CD4-positive, alpha-beta memory T cell (primary cell): ENCODE measurements at places on chromosomes 1 and 21. TPM values are rescaled to one million over a fixed set of nuclear protein-coding genes. Genes with fewer than 3 reads are reported as not detected.

PRMT2 gene
- polyA plus RNA-seq = 348 TPM

OR14K1 gene
- polyA plus RNA-seq = not detected

DENND2D gene
- polyA plus RNA-seq = 125 TPM

DNM3 gene
- 0.37 TPM for polyA plus RNA-seq

LCE2B gene
- not detected for polyA plus RNA-seq

F5 gene
- polyA plus RNA-seq = 1.4 TPM

PBX1 gene
- polyA plus RNA-seq = 0.06 TPM

KTI12 gene
- 26.6 TPM for polyA plus RNA-seq

CELA2A gene
- not detected for polyA plus RNA-seq

C1orf216 gene
- 13.8 TPM for polyA plus RNA-seq

EPS15 gene
- polyA plus RNA-seq = 39.2 TPM

RPTN gene
- not detected for polyA plus RNA-seq

TRMT13 gene
- polyA plus RNA-seq = 12.8 TPM

LCE1A gene
- not detected for polyA plus RNA-seq

MYOG gene
- not detected for polyA plus RNA-seq

CLIC6 gene
- not detected for polyA plus RNA-seq

ZNF648 gene
- not detected for polyA plus RNA-seq

ATP1A2 gene
- polyA plus RNA-seq = not detected

ALG14 gene
- 6.8 TPM for polyA plus RNA-seq

CRYBG2 gene
- polyA plus RNA-seq = 0.27 TPM

IL19 gene
- not detected for polyA plus RNA-seq

CYYR1 gene
- not detected for polyA plus RNA-seq

IVNS1ABP gene
- 74.0 TPM for polyA plus RNA-seq

TMEM54 gene
- not detected for polyA plus RNA-seq

RNU1-2 gene
- polyA plus RNA-seq = not detected

CD1C gene
- polyA plus RNA-seq = 1.0 TPM

CFAP141 gene
- not detected for polyA plus RNA-seq
